ENCODE measurements at places on chromosomes 5 and 9.

- DNase-seq, result no peak
Measured at GRCh38 chr5:78265163-78265562, 29.3 kb downstream of the AP3B1 start.

GRCh38 chr5:134466241-134467069 is 54.8 kb upstream of the CDKN2AIPNL start:
- DNase-seq, result no peak

DNA sequence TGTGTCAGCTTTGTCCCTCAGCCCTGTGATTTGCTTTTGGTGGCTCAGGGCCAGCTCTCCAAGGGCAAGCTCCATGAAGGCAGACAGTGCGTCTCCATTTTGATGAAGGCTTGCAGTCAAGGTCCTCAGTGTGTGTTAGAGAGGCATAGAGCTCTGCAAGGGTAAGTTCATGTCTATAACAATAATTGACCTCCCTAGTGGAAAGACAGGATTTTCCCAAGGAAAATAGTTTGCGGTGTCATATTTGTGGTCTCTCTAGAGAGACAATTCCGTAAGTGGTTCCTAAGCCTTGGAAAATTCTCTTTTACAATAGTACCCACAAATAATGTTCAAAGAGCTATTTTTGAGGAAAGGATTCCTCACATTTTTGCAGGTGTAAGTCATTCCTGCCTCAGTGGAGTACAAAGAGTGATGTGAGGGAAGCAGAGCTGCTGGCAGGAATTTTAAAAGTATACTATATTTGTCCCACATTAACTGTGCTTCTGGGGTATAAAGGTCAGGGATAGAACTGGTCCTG is 40.2 kb downstream of the SLC1A3 start:
- DNase-seq, result no peak

DNA sequence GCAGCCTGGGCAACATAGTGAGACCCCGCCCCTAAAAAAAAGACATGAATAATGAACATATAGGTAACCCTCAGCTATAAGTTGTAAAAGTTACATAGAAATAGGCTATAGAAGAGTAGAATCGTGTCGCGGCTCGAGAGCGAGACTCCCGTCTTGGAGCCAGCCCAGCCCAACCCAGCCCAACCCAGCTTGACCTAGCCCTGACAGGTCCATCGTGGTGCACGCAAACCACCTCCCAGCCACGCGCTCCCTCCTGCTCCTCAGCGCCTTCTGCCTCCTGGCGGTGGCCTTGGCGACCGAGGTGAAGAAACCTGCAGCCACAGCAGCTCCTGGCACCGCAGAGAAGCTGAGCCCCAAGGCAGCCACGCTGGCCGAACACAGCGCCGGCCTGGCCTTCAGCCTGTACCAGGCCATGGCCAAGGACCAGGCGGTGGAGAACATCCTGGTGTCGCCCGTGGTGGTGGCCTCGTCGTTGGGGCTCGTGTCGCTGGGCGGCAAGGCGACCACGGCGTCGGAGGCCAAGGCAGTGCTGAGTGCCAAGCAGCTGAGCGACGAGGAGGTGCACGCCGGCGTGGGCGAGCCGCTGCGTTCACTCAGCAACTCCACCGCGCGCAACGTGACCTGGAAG is 10.8 kb downstream of the KIF24 start:
- no peak for DNase-seq

GRCh38 chr9:22052376-22052945 is 43.4 kb upstream of the CDKN2B start:
- no peak for DNase-seq

DNA sequence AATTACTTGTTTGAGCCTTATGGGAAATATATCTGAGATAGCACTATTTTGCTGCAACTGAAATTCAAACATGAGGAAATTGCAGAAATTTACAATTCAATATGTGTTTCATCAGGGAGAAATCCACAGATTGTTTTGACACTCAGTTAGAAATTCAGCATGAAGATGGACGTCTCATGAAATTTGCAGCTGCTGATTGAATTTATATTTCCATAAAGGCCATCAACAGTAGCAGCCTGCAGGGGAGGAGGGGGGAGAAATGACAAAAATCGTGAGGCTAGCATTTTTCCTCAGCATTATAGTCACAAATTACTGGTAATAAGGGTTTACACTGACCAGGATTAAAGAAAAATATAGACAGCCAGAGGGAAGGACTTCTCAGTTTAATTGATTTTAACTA is 81.0 kb downstream of the NDUFAF2 start:
- no peak for DNase-seq

DNA sequence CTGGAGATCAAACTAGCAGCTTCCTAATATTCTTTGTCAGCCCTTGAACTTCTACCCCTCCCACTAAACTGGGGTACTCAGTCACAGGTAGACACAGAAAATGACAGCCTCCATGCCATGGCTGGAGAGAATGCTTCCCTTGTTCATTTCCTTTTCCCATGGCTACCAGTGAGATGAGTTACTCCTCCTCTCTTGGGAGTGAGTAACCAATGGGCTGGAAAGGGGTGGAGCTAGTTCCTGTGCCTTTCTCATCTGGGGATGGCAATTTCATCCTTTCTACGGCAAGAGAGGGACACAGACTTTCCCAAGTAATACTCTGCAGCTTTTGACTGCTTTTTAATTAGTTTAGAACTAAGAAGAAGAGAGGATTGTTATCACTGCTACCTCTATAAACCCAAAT is 1045.6 kb upstream of the WWC1 start:
- no peak for DNase-seq

DNA sequence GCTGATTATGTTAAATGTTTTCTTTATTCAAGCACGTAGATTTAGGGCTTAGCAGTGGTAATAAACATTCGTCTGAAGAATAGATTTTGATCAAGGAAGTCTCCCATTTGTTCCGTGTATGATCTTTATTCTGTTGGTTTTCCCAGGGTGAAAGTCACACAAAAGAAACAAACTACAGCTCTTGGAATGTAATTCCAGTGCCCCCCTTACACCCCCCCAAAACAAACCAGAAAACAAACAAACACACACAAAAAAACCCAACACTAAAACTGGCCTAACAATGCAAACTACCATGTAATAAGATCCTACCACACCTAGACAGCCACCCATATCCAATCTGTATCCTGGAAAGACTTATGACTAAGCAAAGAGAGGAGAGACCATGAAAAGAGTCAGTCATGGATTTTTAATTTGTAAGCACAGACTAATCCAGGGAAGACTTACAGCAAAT is 196.2 kb upstream of the ELL2 start:
- no peak for DNase-seq

All from stimulated activated CD8-positive, alpha-beta memory T cell treated with anti-CD3 and anti-CD28 coated beads, Interleukin-4, amount 100 ng/mL, for 4 hours (primary cell).